ENCODE measurements at places on chromosomes 4 and X. TPM values are rescaled to one million over a fixed set of nuclear protein-coding genes. Genes with fewer than 3 reads are reported as not detected.

QDPR gene
- total RNA-seq: 14.7 TPM

TCEAL7 gene
- not detected for total RNA-seq

TEX13D gene
- 2.0 TPM for total RNA-seq

GRCh38 chr4:154807042-154807630 lies 26.1 kb downstream of the RBM46 start:
- H3K27me3 ChIP-seq: no peaks in the 10 kb centered on the region
- no peak overlapping the region for H3K4me3 ChIP-seq
- no peak overlapping the region for H3K27ac ChIP-seq
- no peaks in the 10 kb centered on the region for H3K4me1 ChIP-seq

DNA sequence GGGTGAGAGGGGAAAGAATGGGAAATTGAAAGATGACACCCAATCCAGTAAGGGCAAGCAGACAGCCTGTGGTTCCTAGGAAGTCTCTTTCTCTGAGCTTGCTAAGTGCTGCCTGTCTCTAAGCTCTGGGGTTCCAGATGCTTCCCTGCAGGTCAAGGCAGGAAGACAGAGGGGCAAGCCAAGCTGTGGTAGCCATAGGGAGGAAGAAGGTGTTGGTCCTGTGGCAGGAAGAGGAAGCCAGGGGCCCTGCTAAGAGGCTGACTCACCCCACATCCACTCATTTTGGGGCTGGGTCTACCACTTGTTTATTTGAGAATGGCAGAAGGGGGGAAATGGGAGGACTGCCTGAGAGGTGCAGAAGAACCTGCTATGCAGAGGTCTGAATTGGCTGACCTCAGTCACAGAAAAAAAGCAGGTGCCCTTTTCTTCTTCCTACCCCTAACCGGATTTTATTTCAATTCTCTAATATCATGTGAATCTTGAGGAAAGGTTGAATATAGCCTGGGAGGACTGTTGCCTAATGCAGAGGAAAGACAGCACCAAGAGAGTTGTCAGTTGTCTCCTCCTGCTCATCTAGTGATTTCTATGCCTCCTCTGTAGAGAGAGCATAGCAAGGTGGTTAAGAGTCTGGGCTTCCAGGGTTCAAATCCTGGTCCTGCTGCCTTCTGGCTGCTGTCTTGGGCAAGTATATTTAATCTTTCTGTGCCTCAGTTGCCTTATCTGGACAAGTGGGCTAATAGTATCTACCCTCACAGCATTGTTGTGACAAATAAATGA lies 27.4 kb downstream of the HOPX start:
- H3K36me3 ChIP-seq: no peaks in the 10 kb centered on the region
- H3K4me3 ChIP-seq: no peak overlapping the region
- no peaks in the 10 kb centered on the region for H3K4me1 ChIP-seq

- no peak overlapping the region for H3K4me3 ChIP-seq
- no peak for DNase-seq
- H3K27ac ChIP-seq: no peak overlapping the region
- H3K36me3 ChIP-seq: no peaks in the 10 kb centered on the region
- no peaks in the 10 kb centered on the region for H3K27me3 ChIP-seq
These were observed 31.8 kb downstream of the MSL3 start for GRCh38 chrX:11789809-11790208.

DNA sequence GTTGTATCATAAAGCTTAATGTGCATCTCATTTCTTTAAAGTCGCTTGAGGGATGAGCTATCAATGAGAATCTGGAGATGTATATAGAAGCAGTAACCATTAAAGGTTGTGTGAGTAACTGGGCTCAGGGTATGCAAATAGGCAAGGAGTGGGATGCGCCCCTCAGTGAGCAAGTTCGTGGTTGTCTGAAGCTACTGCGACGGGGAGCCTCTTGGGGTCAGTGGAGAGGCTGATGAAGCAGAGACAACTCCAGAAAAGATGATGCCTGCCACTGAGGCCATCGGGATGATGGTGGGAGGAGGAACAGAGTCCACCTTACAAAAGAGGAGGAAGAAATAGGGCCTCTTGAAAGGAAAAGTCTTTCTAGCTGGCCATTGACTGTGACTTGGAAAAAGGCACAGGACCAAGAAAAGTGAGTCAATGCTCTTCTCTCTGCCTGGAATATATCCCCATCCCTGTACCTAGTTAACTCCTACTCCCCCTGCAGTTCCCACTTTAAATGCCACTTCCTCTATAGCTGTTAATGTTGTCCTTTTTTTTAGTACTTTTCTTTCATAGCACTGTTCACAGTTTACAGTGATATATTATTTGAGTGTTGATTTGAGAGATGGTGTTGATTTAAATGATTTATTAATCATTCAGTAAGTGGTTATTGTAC lies 51.4 kb upstream of the LSM6 start:
- peak overlapping the region; percentile 63 for H3K4me3 ChIP-seq
- H3K36me3 ChIP-seq: peaks cover 20% of the 10 kb centered on the region
- peak; percentile 95 for DNase-seq
- no peaks in the 10 kb centered on the region for H3K27me3 ChIP-seq

DNA sequence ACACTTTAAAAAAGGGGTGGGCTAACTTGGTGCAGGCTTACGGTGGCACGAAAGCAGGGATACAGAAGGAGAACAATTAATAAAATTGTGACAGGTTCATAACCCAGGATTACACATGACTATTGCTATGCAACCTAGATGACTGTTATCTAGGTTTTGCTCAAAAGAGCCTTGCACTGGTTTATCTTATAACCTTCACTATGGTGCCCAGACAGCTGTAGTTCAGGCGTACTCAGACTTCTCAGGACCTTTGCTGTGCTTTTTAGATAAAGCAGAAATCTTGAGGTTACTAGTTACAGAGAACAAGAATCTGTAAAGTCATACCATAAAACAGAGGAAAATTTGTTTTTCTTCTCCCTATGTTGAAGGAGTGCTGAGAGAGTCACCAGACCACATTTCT lies 44.4 kb downstream of the UGT2A3 start:
- H3K27me3 ChIP-seq: no peaks in the 10 kb centered on the region
- no peak overlapping the region for H3K27ac ChIP-seq
- DNase-seq: no peak
- no peaks in the 10 kb centered on the region for H3K4me1 ChIP-seq
- H3K4me3 ChIP-seq: no peak overlapping the region

DNA sequence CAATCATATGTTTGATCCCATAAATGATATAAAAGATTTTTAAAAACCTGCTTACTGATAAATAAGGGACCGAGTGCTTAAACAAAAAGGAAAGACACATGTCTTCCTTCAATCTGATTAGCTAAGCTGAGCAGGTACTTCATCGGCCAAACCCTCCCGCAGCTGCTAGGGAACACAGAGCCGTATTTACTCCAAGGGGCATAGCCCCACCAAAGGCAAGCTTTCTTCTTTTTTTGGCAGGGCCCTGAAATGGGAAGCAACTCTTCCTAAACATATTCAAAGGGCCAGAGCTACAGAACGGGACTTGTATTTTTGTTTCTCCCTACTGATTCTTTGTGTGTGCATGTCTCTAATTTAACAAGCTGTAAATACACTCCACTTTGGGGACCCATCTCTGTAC lies 337.3 kb downstream of the NLGN4X start:
- no peak overlapping the region for H3K27ac ChIP-seq
- H3K4me3 ChIP-seq: no peak overlapping the region
- H3K36me3 ChIP-seq: peaks cover 67% of the 10 kb centered on the region

GRCh38 chr4:68577590-68577989 lies 1.5 kb upstream of the UGT2B17 start:
- no peaks in the 10 kb centered on the region for H3K4me1 ChIP-seq
- no peaks in the 10 kb centered on the region for H3K27me3 ChIP-seq
- H3K4me3 ChIP-seq: no peak overlapping the region
- no peak for DNase-seq
- no peak overlapping the region for H3K27ac ChIP-seq
